ENCODE measurements at places on chromosomes 3 and 15. TPM values are rescaled to one million over a fixed set of nuclear protein-coding genes. Genes with fewer than 3 reads are reported as not detected.

The IL5RA gene
- polyA plus RNA-seq, result 8.1 TPM

The CLDN16 gene
- polyA plus RNA-seq, result not detected

The NUP210 gene
- 24.7 TPM for polyA plus RNA-seq

The POPDC2 gene
- 1.6 TPM for polyA plus RNA-seq

The RASGRF1 gene
- polyA plus RNA-seq, result 9.4 TPM

The CASR gene
- not detected for polyA plus RNA-seq

The A4GNT gene
- not detected for polyA plus RNA-seq

The HYAL1 gene
- 1.6 TPM for polyA plus RNA-seq

Data from brain (organoid and tissue), 16 donors.